ENCODE measurements at places on chromosomes 5 and 9.

- no peak for DNase-seq
Observed at GRCh38 chr5:103910786-103911185, 348.2 kb upstream of the NUDT12 start.

DNA sequence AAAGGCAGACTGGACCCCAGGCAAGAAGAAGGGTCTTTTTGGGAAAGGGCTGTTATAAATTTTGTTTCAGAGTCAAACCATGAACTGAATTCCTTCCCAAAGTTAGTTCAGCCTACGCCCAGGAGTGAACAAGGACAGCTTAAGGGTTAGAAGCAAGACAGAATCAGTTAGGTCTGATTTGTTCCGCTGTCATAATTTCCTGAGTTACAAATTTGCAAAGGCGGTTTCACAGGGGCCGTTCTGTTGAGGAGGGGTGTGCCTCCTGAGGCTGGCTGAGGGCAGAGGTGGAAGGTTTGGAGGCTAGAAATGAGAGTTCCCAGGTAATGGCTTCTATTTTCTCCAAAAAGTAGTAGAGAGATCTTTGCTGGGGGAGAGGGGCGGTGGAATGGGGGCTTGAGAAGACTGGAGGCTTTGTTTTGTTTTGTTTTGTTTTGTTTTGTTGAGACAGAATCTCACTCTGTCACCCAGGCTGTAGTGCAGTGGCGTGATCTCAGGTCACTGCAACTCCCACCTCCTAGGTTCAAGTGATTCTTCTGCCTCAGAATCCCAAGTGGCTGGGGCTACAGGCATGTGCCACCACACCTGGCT, 4.1 kb upstream of the CERCAM start:
- DNase-seq = no peak

- DNase-seq = peak; percentile 73
Observed at GRCh38 chr9:83583151-83584014, 39.6 kb upstream of the IDNK start.

GRCh38 chr5:89105836-89106235, 222.9 kb upstream of the MEF2C start:
- DNase-seq = no peak

Data from femur (tissue), 1 donor.